Bone marrow (tissue), 2 donors: ENCODE measurements at places on chromosomes 2 and 18.

DNA sequence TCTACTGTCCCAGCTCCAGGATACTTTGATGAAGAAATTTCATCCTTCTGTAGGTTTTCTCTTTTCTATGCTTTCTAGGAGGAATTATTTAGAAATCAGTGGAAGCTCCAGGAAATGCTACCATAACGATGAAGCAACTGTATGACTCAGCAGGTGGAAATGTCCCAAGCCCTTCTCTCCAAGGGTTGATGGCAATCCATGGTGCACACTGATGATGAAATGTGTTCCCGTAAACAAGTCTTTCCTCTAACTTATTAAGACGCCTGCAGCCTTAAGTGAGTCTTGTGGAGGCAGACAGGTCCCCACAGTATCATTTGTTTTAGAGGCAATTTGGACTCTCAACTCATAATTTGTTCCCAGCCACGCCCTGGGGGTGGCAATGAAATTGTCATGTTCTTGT is 777.6 kb upstream of the SOX11 start:
- no peak for DNase-seq

GRCh38 chr18:30595942-30596341 is 446.6 kb downstream of the DSC3 start:
- no peak for DNase-seq

GRCh38 chr2:130310881-130311280 is 31.8 kb upstream of the IMP4 start:
- no peak for DNase-seq

DNA sequence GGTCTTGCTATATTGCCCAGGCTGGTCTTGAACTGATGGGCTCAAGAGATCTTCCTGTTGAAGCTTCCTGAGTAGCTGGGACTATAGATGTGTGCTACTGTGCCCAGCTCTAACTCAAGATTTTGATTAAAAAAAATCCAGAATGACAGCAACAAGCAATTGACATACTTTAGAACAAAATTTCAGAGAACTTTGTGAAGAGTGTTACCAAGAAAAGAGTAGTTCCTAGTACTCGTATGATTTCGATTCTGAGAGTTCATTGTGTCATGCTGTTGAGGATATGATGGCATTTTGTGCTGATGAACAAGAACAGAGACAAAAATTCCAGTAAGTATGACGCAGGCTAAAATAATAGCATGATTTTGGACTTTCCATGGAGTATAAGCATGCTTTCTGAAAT is 90.2 kb upstream of the TWSG1 start:
- DNase-seq, result no peak

DNA sequence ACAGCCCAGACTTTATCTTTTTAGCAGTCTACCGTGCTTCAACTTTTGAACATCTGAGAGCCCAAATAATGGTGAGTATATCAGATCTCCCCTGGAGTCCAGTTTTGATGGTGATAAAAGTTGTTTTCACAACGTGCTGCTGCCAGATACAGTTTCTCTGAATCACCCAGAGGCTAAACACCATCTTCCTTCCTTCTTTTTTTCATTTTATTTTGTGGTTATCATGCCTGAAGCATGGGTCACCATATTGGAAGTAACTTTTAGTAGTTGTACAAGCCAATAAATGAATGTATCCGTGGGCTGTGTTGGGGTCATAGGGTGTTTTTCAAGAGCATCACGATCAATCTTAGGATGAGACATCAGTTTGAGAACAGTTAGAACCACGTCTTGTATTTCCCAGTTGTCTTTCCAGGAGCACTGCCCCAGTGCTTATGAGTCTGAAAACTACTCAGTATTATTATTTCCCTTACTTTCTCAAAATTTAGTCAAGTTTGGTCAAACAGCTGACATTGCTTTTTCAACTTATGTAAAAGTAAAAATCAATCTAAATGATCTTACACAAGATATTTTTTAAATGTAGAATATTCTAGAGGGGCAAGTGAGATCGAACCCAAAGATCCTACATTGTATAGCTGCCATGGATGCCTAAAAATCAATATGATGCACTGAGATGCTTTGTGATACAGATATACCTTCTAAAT is 311.4 kb downstream of the CTNNA2 start:
- no peak for DNase-seq

DNA sequence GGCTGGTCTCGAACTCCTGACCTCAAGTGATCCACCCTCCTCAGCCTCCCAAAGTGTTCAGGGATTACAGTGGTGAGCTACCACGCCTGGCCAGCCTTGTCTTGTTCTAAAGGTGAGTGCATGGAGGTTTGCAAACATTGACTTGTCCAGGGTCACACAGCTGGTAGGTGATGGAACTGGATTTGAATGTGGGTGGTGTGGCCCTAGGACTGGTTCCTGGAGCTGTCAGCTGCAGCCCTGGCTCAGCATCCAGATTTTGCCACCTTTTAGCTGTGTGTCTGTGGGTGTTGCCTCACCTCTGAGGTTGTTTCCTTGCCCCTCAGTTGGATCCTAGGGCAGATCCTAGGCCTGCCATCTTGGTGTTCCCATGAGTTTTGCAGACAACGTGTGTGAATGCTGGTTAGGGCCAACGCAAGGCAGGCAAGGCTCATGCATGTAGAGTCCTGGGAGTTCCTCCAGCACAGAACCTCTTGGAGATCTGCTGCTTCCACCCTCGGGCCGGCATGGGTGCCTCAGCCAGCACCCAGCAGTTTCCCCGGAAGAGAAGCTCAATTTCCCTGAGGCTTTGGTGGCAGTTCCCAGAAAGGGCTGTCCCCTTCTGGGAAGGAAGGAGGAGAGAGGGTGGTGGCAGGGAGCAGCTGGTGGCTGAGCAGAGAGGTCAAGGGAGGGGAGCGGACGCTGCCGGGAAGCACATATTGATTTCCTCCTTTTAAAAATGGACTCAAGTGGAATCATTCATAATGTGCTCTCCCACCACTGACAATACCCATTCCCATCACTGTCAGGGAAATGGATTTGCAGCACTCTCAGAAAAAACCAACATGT is 127.6 kb upstream of the HS6ST1 start:
- DNase-seq, result no peak

DNA sequence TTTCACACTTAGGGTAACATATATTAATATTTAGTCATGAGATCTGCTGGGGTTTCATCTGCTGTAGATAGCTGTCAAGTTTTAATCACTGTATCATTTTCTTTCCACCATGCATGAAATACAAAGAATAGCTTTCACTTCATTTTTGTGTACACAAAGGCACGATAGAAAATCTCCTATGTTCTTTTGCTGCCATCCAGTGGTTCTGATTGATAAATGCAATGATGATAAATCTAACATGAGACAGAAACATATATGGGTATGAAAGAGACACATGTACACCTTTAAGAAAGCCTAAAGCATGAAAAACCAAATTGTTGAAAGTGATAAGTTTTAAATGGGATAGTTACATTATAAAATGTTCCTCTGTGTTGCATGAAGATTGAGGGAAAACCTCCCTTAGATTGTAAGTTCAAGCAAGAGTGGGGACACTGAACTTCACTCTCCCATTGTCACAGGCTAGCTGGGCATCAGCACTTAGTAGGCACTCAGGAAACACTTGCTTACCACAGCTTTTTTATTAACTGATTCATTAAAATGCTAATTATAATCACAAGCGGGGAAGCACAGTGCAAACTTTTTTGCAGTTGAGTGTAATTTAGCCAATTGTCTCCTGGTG is 31.2 kb downstream of the C1D start:
- DNase-seq, result peak; percentile 38
